ENCODE measurements at places on chromosomes 16 and 17.

DNA sequence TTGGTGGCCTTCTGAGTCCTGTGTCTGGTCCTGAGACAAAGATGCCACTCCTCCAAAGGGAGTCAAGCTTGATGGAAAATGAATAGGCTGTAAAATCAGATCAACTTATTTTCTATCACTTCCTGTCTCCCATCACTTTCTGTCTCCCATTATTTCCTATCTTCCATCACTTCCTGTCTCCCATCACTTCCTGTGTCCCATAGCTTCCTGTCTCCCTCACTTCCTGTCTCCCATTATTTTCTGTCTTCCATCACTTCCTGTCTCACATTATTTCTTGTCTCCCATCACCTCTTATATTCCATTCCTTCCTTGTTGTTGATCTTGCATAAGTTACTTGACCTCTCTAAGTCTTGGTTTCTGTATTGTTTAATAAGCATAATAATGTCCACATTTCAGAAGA, 418.5 kb upstream of the EEF2KMT start:
- no peak for DNase-seq

DNA sequence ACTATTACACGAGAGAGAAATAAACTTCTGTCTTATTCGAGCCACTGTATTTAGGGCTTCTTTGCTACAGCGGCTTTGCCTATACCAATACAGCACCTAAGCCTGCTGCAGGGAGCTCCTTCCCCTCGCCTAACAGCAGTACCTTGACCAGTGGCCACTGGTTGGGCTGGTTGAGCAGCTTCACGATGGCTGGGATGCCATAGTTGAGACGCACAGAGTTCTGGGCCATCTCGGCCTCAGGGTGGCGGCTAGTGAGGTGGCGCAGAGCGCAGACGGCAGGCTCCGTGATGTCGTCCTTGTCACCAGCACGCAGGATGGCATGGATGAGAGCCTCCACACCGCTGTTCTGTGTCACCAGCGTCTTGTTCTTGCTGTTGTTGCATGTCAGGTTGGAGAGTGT, 23.7 kb downstream of the JUP start:
- DNase-seq: no peak

GRCh38 chr17:21242780-21243515, 10.3 kb downstream of the NATD1 start:
- no peak for DNase-seq

GRCh38 chr17:48259694-48260291, 152.2 kb downstream of the SNX11 start:
- DNase-seq: no peak

- DNase-seq: no peak
Measured at GRCh38 chr16:23107117-23107516, 42.1 kb downstream of the USP31 start.

DNA sequence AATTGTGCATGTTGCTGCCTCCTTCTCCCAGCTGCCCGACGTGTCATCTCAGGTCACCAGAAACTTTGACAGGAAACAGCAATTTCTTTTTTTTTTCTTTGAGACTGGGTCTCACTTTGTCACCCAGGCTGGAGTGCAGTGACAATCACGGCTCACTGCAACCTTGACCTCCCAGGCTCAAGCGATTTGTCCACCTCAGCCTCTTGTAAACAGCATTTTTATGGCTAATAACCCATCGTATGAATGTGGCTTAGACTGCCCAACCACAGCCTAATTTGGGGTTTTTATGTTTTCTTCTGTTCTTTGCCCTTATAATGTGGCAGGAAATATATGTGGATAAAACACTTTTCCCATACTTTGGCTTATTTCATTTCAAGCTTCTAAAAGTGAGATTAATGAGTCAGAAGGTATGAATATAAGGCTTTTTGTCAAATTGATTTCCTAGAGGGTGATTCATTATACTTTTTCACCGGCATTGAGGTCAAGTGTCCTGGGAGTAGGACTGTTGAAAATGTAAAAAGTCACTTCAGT, 31.0 kb upstream of the SLC5A10 start:
- no peak for DNase-seq

DNA sequence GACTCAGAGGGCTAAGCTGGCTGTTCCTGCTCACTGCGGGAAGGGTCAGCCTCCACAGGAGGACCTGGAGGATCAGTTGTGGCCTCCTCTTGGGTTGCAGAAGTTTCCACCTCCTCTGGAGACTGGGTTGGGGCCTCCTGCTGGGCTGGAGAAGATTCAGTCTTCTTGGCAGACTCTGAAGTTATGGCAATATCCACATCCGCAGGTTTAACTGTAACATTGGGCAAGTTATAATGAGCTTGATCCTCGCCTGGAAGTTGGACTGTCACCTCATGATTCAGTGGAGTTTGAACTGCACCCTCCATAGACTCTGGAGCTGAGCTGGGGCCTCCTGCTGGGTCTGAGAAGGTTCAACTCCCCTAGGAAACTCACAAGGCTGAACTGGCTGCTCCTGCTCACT, 47.6 kb upstream of the TMEM97 start:
- DNase-seq: no peak

GRCh38 chr17:50817838-50818237, 17.5 kb upstream of the WFIKKN2 start:
- DNase-seq: no peak

GRCh38 chr16:66578651-66579531, at the start of gene CMTM2:
TSS of gene CMTM2 (plus strand) at chr16:66579463. CDS start at chr16:66579608, 145 bp downstream.
- no peak for DNase-seq

GRCh38 chr17:45225964-45226530, 4.4 kb downstream of the FMNL1 start:
- DNase-seq: peak; percentile 95

DNA sequence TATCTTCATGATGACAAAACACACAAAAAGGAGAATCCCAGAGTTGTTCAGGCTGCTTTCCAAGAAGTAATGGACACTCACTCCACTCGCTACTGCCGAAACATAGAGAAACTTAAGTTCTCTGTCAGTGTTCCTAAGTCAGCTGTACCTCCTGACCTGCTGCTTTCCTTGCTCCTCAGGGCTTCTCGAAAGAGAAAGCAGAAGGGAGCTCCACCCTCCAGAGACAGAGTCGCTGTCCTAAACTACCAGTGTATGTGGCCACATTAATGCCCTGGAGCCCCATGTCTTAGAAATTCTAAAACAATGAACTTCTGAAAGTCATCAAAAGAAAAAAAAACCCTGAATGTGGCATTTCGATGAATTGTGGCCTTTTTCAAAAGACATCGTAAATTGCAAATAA, 390.8 kb upstream of the MON1B start:
- DNase-seq: no peak

DNA sequence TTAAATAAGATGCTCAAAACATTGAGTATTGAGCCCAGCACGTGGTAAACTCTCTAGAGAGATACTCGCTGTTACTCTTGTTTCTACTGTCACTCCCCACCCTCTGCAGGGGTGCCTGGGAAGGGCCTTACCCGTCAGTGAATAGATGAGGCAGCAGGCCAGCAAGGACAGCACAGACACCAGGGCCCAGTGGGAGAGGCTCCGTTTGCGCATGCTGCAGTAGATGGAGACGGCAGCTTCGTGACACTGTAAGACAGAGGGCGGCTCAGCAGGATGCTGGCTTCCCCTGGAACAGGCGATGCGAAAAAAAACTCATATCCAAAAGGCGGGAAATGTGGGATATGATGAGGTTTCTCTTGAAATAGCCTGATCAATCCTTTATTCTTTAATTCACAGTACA, 20.0 kb downstream of the SLC38A8 start:
- DNase-seq: no peak

- DNase-seq: no peak
Measured at GRCh38 chr16:66687906-66688625, 8.5 kb downstream of the CMTM4 start.

DNA sequence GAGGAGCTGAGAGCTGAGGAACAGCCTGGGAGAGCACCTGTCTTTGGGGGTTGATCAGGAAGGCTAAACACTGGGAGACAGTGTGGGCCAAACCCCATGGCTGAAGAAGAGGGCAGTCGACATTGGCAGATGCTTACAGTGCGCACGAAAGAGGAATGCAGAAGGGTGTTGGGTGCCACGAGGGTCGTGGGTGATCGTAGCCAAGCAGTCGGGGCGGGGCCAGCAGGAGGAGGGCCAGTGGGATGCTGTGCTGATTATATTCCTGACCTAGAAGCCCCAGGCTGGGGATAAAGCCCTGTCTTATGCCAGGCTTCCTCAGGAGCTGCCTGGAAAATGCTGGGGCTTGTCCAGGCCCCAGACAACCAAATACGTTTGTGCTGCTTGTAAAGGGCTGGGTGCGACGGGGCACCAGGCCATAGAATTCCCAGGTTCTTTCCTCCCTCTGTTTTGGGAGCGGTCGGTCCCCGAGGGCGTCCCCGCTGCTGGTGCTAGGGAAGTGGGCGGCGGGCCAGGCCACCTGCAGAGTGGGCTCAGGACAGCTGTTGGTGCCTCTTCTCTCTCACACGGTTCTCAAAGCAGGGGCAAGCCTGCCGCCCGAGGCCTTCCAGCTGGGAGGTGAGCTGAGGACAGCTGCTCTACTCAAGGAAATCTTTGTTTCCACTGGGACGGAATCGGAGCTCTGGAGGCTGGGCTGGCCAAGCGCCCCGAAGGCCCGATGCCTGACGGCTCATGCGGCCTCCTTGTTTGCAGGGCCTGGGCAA, 10.0 kb downstream of the C1QTNF1 start:
- no peak for DNase-seq
